ENCODE measurements at places on chromosomes 1 and 21.

GRCh38 chr1:53379662-53380002 lies 51.8 kb upstream of the LRP8 start:
- DNase-seq = no peak

GRCh38 chr1:33142483-33143064 lies 39.3 kb downstream of the TRIM62 start:
- no peak for DNase-seq

DNA sequence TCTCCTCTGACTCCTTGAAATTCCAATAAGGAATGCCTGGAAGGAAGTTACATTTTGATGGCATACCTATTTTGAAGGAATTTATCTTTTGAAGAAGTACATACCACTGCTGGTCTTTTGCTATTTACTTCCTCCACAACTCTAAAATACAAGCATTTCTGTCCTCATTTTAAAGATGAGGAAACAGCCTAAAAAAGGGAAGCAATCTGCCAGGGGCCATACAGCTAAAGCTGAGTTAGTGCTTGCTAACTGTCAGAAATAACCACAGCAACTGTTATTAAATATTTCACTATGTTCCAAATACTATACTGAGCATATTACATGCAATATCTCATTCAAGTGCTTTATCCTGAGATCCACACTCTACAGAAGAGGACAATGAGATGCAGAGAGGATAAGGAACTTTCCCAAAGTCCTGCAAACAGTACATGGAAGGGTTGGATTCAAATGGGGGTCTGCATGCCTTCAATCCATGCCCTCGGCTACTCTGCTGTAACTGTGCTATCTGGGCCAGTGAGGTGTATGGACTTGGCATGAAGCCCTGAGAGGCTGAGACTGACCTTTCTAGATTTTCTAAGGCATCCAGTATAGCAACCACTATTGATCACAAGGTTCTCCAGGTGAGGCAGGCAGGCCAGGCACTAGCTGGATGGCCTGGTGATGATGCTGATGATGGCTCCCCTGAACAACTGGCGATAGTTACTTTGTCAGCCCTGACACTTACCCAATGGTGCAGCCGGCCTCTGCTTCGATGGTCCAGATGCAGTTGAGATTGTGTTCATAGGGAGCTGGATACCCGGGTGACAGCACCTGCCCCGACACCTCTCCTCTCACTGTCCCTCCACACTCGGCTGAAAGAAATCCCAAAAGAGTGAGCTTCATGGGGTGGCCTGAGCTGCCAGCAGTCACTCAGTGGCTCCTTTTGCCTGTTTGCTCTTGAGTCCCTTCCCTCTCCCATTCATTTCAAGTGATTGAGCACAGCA lies 171.4 kb upstream of the HMGB4 start:
- DNase-seq = no peak

- peak; percentile 40 for DNase-seq
Observed at GRCh38 chr1:23216771-23217420, 406 bp downstream of the HTR1D start.

GRCh38 chr1:245677461-245678240 lies 522.9 kb downstream of the KIF26B start:
- no peak for DNase-seq

DNA sequence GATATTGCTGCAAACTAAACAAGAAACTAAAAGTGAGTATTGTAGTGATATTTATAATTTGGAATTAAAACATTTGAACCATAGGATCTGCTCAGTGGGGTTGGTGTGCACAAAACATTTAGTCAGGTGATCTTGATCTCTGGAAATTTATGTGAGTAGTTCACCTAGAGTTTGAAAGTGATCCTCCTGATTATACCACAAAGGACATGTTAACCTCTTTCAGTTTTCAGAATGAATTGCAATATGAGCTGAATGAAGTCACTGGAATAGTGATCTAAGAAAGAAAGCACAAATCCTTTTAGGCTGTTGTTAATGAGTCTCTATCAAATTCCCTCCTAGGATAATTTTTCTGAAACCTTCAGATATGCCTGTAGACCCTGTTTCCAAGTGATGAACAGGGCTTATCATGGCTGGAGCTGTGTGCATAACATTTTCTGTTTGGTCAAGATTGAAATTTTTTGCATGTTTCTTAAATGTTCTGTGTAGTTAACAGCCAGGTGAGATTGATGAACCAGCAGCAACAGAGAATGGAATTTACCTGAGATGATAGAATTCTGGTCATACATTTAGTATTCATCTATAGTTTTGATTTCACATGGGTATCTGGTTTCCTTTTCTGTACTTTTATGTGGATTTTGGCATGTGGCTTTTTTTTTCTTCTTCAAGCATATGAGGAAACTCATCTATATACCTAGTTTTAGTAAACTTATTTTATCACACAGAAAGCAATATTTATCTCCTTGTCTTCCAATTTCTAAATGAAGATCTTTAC lies 25.5 kb downstream of the CDC14A start:
- no peak for DNase-seq

DNA sequence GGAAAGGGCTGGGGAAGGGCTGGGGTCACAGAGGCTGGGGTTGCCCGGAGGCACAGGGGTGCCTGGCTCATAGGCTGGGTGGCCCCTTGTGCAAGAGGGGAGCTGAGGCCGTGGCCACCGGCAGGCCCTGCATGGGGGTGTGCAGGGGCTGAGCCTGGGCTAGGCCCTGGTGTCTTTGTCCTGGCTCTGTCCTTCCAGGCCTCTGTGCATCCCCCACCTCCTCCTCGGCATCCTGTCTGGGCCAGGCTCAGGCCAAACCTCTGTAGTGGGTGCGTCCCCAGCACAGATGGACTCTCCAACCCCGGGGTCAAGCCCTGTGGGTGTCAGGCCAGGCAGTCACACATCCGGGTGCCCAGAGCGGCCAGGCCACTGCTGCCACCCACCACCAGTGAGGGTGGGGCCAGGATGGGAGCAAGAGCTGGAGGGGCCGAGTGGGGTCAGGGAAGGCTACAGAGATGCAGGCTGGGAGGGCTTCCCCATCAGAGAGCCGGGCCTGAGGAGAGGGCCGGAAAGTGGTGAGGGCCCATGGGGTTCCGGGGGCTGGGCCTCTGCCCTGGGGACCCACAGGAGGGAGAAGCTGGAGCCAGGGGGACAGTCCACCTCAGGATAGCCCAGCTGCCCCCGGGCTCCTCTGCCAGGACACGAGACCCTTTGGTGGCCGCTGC lies 19.4 kb downstream of the PANK4 start:
- no peak for DNase-seq

- DNase-seq = no peak
Observed at GRCh38 chr1:114703242-114703641, 7.9 kb upstream of the AMPD1 start.

- no peak for DNase-seq
Observed at GRCh38 chr1:7266561-7266960, 481.3 kb downstream of the CAMTA1 start.

DNA sequence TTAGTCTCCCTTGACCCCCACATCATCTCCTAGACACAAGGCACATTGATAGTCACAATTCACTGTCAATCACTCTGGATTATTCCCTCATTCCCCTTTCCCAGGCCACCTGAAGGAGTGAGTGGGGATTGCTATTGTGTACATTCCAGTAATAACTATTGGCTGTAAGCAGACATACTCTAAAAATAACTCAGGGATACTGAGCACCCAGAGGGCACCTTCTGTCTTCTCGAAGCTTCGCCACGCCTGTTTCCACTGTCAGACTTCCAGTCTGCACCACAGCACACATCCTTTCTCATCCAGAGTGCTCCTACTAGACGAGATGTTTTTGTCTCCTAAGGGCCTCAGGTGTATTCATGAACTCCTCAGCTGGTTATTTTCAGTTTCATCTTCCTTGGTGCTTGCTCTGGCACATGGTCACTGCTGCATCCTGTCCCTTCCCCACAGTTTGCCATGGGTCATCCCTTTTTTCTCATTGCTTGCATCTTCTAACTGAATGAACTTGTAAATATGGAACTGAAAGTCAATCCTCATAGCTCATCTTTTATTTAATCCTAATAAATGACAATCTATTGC lies 848 bp upstream of the APOBEC4 start:
- no peak for DNase-seq

- DNase-seq = no peak
Observed at GRCh38 chr1:221286399-221286798, 407.2 kb downstream of the HLX start.

GRCh38 chr1:58249737-58250586 lies 296.6 kb downstream of the OMA1 start:
- DNase-seq = peak; percentile 80

- no peak for DNase-seq
Observed at GRCh38 chr1:2952371-2952770, 68.9 kb upstream of the ACTRT2 start.

DNA sequence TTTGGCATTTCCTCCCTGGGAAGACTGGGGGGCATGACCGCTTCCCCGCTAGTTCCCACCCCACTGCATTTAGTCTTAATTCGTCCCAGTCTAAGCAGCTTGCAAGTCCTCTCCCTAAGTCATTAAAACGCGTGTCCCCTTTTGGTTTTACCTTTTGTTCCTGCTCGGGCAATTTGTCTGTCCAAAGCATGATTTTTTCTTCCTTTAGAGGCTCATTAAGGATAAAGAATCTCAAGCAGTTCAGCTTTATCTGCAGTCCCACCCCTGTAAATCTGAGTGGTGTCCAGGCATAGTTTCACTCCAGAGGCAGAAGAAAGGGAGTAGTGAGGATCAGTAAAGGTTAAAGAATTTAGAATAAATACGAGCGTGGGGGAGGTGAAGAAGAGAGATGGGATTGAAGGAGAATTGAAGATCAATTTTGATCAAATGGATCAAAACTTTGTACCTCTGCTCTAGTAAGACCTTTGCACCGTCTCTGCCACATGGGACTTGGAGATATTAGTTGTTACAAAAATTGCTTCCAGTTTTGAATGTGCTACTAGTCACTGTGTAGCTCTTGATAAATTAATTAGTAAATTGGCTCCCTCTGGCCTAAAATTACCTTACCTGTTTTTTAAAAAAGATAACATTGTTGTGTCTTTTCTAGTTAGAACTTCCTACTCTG lies 989 bp upstream of the ETV3 start:
- DNase-seq = peak; percentile 50

DNA sequence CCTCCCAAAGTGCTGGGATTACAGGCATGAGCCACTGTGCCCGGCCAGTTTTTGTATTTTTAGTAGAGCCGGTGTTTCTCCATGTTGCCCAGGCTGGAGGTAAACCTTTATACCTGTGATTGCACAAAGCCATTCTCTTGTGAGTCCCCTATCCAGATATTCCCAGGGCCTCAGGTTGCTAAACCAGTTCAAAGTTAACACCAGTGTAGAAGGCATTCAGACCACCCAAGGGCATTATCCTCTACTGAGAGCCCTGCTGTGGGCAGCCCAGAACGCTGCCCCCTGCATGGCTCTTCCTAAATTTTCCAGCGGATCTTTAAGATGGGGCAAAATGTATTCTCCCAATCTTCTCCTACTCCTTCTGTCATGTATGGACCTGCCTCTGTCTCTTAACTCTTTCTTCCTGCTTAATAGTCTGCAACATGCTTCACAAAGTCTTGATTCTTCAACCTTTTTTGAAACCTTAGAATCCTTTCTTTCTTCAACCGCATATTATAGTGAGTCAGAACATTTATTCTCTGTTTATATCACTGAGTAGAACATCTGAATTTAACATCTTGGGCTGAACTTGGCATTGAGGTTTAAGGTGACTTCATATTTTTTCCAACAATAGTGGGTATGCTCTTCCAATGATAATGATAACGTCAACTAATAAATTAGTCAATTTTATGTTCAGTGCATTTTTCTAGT lies 36.0 kb downstream of the UBE4B start:
- no peak for DNase-seq

GRCh38 chr1:213287987-213288386 lies 236.9 kb downstream of the RPS6KC1 start:
- DNase-seq = no peak

DNA sequence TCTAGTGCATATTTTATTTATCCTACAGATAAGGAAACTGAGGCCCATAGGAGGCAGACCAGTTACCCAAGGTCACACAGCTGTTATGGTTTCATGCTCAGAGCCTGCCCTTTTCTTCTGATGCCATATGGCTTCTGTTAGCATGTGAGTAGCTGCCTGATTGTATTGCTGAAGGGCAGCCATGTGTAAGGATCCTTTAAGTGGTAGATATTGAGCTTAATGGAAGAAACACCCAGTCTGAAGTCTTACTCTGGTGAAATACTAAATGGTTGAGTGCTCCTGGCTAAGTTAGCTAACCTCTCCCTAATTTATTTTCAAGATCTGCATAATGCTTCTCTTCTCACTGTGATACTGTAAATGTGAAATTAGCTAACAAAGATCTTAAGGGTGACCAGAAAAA lies 30.9 kb downstream of the ADAMTS5 start:
- no peak for DNase-seq

DNA sequence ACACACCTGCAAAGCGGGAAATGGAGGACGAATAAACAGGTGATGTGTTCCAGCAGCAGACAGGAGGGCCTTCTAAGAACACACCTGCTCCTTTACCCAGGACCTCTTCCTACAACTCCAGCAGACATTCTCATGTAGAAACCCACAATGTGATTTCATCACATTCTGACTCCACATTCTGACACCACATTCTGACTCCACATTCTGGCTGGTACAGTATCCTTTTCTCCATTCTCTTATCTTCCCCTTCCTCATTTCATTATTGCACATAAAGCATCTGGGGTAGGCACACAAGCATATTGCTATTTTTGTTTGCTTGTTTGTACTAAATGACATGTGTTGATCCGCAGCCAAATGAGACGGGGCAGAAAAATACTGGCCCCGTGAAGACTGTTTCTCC lies 3.6 kb upstream of the ZNF124 start:
- no peak for DNase-seq

DNA sequence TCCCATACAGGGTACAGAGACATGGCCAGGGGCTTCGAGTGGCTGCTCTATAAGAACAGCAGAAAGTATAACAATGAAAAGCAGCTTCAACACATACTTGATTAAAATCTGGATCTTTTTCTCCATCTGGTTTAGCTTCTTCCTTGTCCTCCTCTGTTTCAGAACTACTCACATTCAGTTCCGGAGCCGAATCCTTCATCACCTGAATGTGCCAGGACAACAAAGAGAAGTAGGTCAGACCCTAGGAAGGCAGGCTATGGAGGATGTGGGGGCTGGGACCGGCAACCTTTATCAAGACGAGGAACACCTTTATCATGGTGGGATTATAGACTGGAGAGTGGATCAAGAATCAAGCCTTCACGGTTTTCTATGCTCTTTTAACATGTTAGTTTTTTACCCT lies 32.2 kb upstream of the RAP1GAP start:
- DNase-seq = no peak

- DNase-seq = peak; percentile 87
Observed at GRCh38 chr1:175154629-175155472, 37.7 kb downstream of the KIAA0040 start.

GRCh38 chr21:45849651-45850050 lies 131.9 kb upstream of the COL6A1 start:
- DNase-seq = no peak

- DNase-seq = no peak
Observed at GRCh38 chr1:53684741-53685140, 54.2 kb downstream of the GLIS1 start.

DNA sequence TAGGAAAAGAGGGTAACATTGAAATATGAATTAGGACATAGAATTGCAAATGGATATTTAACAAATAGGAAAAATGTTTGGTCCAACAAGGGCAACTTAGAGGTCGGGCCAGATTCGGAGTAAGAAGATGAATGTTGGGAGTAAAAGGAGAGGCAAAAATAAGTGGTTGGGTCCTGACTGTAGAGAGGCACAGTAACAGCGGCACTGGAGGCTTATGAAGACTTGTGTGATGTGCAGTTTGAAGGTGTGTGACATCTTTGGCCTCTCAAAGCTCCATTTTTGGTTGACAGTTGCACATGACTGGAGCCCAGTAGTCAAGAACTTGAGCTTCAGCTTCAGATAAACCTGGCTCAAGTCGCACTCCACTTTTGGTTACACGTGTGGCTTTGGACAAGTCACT lies 109.9 kb upstream of the PAXBP1 start:
- DNase-seq = no peak

GRCh38 chr1:46369542-46370213 lies 24.4 kb upstream of the FAAH start:
- DNase-seq = no peak

Measured in WERI-Rb-1 (cell line).